Mesendoderm (in vitro differentiated cells): ENCODE measurements at places on chromosomes 4 and X.

- H3K36me3 ChIP-seq: no peaks in the 10 kb centered on the region
- no peak for DNase-seq
- no peaks in the 10 kb centered on the region for H3K27me3 ChIP-seq
- H3K4me3 ChIP-seq: no peak overlapping the region
Observed at GRCh38 chr4:187183346-187183745, 459.7 kb upstream of the FAT1 start.

GRCh38 chr4:81137446-81137845 is 77.6 kb downstream of the PRKG2 start:
- no peaks in the 10 kb centered on the region for H3K27me3 ChIP-seq
- H3K36me3 ChIP-seq: no peaks in the 10 kb centered on the region
- no peak overlapping the region for H3K27ac ChIP-seq
- DNase-seq: no peak
- H3K4me1 ChIP-seq: no peaks in the 10 kb centered on the region

DNA sequence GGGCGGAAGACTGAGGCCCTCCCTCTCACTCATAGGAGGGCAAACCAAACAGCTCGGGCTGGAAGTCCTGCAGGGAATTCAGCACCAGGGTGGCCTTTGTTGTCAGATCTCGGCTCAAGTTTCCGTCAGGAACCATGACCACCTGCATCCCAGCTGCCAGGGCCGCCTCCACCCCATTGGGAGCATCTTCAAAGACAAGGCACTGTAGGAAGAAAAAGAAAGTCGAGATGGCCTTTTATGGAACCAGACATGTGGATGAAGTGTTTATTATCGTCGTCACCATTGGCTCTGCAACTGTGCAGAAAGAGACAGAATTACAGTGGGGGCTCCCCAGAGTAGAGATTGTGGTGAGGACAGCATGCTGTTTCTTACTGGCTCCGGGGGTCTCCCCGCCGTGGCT is 97.2 kb upstream of the STS start:
- H3K4me1 ChIP-seq: no peaks in the 10 kb centered on the region
- H3K27me3 ChIP-seq: no peaks in the 10 kb centered on the region
- no peak for DNase-seq
- H3K27ac ChIP-seq: no peak overlapping the region
- no peak overlapping the region for H3K4me3 ChIP-seq

DNA sequence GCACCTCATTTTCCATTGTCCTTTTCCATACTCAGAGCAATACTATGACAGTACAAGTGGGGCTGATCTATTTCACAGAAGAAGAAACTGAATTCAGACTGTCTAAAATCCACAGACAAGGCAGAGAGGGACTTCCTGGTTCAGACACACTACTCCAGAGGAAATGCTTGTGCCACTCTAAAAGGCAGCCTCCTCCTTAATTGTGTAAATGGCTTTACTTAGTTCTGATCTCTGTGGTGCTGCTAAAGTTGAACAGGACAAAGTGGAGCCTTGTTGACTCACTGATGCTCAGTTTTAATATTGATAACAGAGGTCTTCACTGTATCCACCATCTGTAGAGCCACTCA is 122.4 kb downstream of the KIT start:
- no peak overlapping the region for H3K27ac ChIP-seq
- H3K4me3 ChIP-seq: no peak overlapping the region
- no peaks in the 10 kb centered on the region for H3K27me3 ChIP-seq
- H3K4me1 ChIP-seq: no peaks in the 10 kb centered on the region

GRCh38 chr4:33429971-33430370 is 2709.8 kb downstream of the PCDH7 start:
- no peaks in the 10 kb centered on the region for H3K36me3 ChIP-seq
- no peak overlapping the region for H3K4me3 ChIP-seq
- H3K4me1 ChIP-seq: no peaks in the 10 kb centered on the region

GRCh38 chr4:158209825-158210807 is at the start of gene TMEM144:
Gene TMEM144, plus strand, starts transcription at chr4:158210486. Its CDS starts 2,182 bp downstream, at chr4:158212668.
- H3K27ac ChIP-seq: no peak within 1 kb of the TSS
- H3K4me1 ChIP-seq: peaks cover 2% of the 10 kb centered on the region
- no peaks in the 10 kb centered on the region for H3K27me3 ChIP-seq
- H3K4me3 ChIP-seq: no peak within 1 kb of the TSS

GRCh38 chrX:139299309-139299708 is 231.2 kb upstream of the F9 start:
- H3K36me3 ChIP-seq: no peaks in the 10 kb centered on the region
- H3K27ac ChIP-seq: no peak overlapping the region
- H3K4me3 ChIP-seq: no peak overlapping the region
- no peaks in the 10 kb centered on the region for H3K27me3 ChIP-seq
- DNase-seq: no peak

GRCh38 chrX:27519226-27519625 is 56.1 kb upstream of the PPP4R3C start:
- no peak overlapping the region for H3K27ac ChIP-seq
- no peaks in the 10 kb centered on the region for H3K27me3 ChIP-seq
- H3K4me3 ChIP-seq: no peak overlapping the region
- H3K36me3 ChIP-seq: no peaks in the 10 kb centered on the region
- no peaks in the 10 kb centered on the region for H3K4me1 ChIP-seq

DNA sequence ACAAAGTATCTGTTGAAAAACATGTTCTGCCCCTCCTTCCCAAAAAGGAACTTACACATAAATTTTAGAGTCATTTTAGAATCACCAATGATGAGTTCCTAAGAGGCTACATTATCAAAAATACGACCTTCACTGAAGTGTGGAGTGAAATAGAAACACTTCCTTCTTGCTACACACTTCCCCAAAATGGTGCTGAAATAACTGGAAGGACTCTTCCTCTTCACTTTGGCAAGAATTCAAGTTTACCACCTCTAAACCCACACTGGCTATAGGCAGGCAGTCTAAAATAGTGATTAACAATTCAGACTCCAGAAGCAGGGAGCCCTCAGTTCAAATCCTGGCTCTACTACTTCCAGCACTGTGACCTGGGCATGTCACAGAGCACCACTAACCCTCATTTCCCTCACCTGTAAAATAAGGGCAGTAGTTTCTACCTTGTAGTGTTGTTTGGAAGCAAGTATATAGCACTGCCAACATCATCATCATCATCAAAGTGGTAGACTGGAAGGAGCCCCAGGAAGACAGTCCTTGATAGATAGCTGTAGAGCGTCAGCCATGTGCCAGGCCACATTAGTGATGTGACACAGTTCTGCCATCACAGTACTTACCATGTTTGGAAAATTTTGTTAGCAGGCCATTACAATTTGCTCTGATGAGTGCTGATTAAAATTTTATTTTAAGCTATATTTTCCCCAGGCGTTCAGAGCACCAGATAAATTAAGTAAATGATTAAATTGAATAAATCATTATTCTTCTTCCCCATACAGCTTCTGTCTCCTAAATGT is 103.3 kb downstream of the PARM1 start:
- H3K36me3 ChIP-seq: no peaks in the 10 kb centered on the region
- DNase-seq: no peak
- no peak overlapping the region for H3K27ac ChIP-seq
- no peaks in the 10 kb centered on the region for H3K27me3 ChIP-seq
- H3K4me1 ChIP-seq: no peaks in the 10 kb centered on the region
- H3K4me3 ChIP-seq: no peak overlapping the region

- DNase-seq: no peak
- no peak overlapping the region for H3K27ac ChIP-seq
Observed at GRCh38 chr4:77434299-77435092, 171.1 kb upstream of the CXCL13 start.

GRCh38 chr4:159446266-159446976 is 343.5 kb downstream of the RAPGEF2 start:
- no peaks in the 10 kb centered on the region for H3K36me3 ChIP-seq
- no peaks in the 10 kb centered on the region for H3K27me3 ChIP-seq
- peak; percentile 73 for DNase-seq
- H3K4me1 ChIP-seq: no peaks in the 10 kb centered on the region

DNA sequence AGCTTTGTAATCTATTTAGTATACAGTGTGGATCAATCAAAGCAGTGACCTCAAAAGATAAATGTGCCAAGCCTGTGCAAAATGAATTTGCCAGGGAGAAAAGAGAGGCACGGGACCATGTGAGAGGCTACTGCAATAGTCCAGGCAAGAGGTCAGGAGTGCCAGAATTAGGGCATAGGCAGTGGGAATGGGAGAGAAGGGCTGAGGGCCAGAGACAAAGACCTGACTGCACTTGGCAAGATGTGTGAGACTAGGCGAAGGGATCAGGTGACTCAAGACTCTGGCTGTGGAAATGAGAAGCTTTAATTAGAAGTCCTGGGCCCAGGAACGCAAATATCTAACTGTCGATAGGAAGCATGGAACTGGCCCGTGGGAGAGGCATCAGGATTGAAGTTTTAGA is 168.1 kb downstream of the DHX15 start:
- no peaks in the 10 kb centered on the region for H3K36me3 ChIP-seq
- H3K4me1 ChIP-seq: peaks cover 8% of the 10 kb centered on the region
- no peaks in the 10 kb centered on the region for H3K27me3 ChIP-seq

GRCh38 chrX:130053236-130053635 is 57.1 kb downstream of the ELF4 start:
- no peak overlapping the region for H3K4me3 ChIP-seq
- H3K36me3 ChIP-seq: no peaks in the 10 kb centered on the region
- H3K4me1 ChIP-seq: no peaks in the 10 kb centered on the region
- DNase-seq: no peak

DNA sequence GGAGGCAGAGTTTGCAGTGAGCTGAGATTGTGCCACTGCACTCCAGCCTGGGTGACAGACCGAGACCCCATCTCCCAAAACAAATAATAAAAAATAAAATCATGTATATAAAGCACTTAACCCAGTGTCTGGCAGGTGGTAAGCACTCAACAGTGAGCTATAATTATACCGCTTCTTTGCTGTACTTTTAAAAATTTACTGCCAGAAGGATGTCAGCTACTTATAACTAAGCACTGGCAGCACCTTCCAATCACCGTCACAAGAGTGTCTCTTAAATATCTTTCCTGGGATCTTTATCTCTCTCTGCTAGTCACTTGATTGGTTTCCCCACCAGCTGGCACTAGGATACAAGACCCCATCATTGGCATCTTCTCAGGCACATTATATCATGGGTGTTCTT is 53.9 kb upstream of the DAPP1 start:
- H3K36me3 ChIP-seq: no peaks in the 10 kb centered on the region
- H3K4me1 ChIP-seq: no peaks in the 10 kb centered on the region
- no peak overlapping the region for H3K27ac ChIP-seq
- no peak overlapping the region for H3K4me3 ChIP-seq
- no peak for DNase-seq

- no peak overlapping the region for H3K27ac ChIP-seq
- H3K4me3 ChIP-seq: no peak overlapping the region
- H3K4me1 ChIP-seq: no peaks in the 10 kb centered on the region
- H3K36me3 ChIP-seq: no peaks in the 10 kb centered on the region
- no peaks in the 10 kb centered on the region for H3K27me3 ChIP-seq
Observed at GRCh38 chr4:111020961-111021360, 398.1 kb upstream of the PITX2 start.

DNA sequence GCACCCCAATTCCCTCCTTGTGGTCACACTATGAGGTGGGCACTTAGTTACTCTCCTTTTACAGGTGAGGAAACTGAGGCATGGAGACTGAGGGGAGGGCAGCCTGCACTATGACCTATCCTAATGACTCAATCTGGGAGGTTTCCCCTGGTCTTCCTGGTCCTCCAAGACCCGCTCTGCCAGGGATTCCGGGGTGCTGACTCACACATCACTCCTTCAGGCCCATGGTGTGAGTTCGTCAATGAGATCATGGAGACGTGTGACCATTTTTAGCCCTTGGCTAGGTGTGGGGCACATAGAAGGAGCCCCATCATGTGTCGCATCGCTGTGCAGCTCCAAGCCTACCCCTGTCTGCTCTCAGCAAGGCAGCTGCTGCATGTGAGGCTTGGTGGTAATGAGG is 32.4 kb upstream of the BCOR start:
- H3K27me3 ChIP-seq: no peaks in the 10 kb centered on the region
- no peak overlapping the region for H3K27ac ChIP-seq
- no peaks in the 10 kb centered on the region for H3K4me1 ChIP-seq
- peak; percentile 71 for DNase-seq
- no peaks in the 10 kb centered on the region for H3K36me3 ChIP-seq

GRCh38 chr4:163331629-163332376 is 593 bp downstream of the NPY1R start:
- H3K27me3 ChIP-seq: no peaks in the 10 kb centered on the region
- H3K27ac ChIP-seq: no peak overlapping the region
- peak overlapping the region; percentile 56 for H3K4me3 ChIP-seq

GRCh38 chrX:139692506-139692849 is 15.5 kb downstream of the MCF2 start:
- H3K27me3 ChIP-seq: no peaks in the 10 kb centered on the region
- DNase-seq: peak; percentile 28
- H3K27ac ChIP-seq: no peak overlapping the region
- H3K36me3 ChIP-seq: no peaks in the 10 kb centered on the region
- no peak overlapping the region for H3K4me3 ChIP-seq

- no peak for DNase-seq
- no peaks in the 10 kb centered on the region for H3K36me3 ChIP-seq
- no peaks in the 10 kb centered on the region for H3K27me3 ChIP-seq
- H3K4me3 ChIP-seq: no peak overlapping the region
- H3K27ac ChIP-seq: no peak overlapping the region
- H3K4me1 ChIP-seq: no peaks in the 10 kb centered on the region
Observed at GRCh38 chr4:160233141-160233540, 1130.3 kb downstream of the RAPGEF2 start.

DNA sequence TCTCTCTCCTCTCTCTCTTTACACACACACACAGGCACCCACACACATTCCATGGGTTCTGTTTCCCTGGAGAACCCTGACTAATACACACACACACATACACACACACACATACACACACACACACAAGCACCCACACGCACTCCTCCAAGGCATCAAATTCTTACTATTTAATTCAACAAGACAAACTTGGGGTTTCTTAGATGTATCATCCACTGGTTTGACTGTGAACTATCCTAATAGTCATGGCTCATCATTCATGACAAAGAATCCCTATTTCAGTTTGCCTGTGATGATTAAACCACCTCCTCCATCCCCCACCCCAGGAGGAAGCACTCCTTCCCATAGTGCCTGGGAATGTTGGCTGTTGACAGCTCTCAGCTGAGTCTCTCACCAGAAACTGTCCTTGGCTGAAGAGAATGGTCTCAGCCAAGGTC is 98.2 kb downstream of the USP46 start:
- H3K27ac ChIP-seq: no peak overlapping the region
- no peaks in the 10 kb centered on the region for H3K36me3 ChIP-seq
- no peaks in the 10 kb centered on the region for H3K4me1 ChIP-seq
- no peak for DNase-seq
- no peaks in the 10 kb centered on the region for H3K27me3 ChIP-seq
- no peak overlapping the region for H3K4me3 ChIP-seq

DNA sequence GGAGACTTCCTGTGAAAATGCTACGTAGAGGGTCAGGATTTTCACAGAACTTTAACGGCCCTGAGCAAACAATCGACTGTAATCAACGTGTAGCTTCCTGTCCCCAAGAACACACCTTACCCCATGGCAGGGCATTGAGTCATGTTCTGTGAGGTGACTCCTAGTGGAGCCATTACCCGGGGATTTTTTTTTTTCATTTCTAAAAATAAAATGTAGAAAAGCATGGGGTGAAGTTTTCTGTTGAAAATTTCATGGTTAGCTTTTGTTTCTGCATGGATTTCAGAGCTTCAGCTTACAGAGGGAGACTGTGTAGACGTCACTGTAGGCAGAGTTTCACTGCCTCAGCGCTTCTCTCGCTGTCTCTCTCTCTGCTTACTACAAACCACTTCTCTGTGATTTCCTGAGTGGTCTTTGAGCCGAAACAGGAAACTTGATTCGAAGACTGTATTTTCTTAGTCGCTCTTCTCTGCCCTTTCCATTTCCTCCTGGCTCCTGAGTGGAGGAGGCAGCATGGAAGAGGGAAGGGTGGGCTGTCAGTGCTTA is 111.7 kb downstream of the NFKB1 start:
- H3K4me3 ChIP-seq: no peak overlapping the region
- no peaks in the 10 kb centered on the region for H3K27me3 ChIP-seq
- peak; percentile 64 for DNase-seq
- peaks cover 6% of the 10 kb centered on the region for H3K4me1 ChIP-seq
